B cell (primary cell): ENCODE measurements at places on chromosomes 7 and 10.

DNA sequence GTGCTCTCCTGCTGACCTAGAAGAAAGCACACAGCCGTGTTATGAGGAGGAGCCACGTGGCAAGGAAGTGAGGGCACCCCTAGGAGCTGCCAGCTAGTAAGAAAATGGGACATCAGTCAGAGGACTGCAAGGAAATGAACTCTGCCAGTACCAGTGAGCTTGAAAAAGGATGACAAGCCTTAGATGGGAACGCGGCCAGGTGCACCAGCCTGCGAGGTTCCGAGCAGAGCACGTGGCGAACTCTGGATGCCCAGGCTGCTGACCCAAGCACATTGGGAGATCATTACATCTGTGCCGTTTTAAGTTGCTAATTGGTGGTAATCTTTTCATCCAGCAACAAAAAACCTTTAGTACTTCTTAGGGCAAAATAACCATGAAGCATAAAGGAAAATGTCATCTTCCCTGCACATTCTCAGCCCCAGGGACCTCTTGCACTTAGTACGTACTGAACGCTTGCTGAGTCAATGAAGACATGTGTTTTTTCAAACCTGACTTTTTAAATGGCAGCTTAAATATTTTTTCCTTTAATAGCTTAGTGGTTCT is 69.4 kb downstream of the AMZ1 start:
- peaks cover 29% of the 10 kb centered on the region for H3K36me3 ChIP-seq
- H3K27ac ChIP-seq: no peak overlapping the region
- no peak for DNase-seq
- H3K27me3 ChIP-seq: no peaks in the 10 kb centered on the region
- no peak overlapping the region for H3K4me3 ChIP-seq

- no peaks in the 10 kb centered on the region for H3K36me3 ChIP-seq
- no peak overlapping the region for H3K27ac ChIP-seq
- DNase-seq: no peak
- H3K27me3 ChIP-seq: no peaks in the 10 kb centered on the region
- H3K4me1 ChIP-seq: peaks cover 25% of the 10 kb centered on the region
Observed at GRCh38 chr10:60384708-60385398, 4.8 kb downstream of the ANK3 start.

DNA sequence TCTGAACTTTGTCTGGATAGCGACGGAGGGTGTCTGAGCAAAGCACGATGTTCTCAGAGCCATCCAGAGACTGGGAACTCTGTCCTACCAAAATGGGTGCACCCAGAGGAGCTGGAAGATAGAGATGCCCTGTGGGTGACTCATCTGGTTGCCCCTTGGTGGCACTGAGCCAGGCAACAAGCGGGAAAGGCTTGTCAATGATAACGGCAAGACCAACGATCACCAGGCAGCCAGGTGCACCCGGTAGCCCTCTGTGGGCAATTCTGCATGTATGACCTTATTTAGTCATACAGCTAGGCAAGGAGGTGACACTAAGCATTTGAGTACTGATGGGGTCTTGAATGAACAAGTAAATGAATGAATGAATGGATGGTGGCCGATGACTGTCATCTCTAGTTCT is 2.8 kb upstream of the ELN start:
- no peak overlapping the region for H3K4me3 ChIP-seq
- no peak for DNase-seq
- H3K27me3 ChIP-seq: peaks cover 10% of the 10 kb centered on the region
- H3K27ac ChIP-seq: no peak overlapping the region

DNA sequence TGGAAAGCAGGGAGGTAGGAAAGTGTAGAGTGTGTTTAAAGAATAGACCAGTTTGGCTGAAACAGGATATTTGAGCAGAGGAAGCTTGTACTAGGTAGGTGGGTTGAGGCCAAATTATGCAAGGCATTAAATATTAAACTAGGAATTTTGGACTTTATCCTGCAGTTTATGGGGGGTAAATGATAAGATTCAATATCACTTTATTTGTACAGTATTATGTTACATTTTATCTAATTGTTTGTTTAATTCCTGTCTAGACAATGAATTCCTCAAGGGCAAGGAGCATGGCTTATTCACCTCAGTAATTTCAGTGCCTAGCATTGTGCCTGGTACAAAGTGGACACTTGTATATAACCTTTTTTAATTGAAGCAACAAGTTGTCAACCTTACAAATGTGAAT is 125.9 kb downstream of the CFTR start:
- H3K4me1 ChIP-seq: no peaks in the 10 kb centered on the region
- H3K27ac ChIP-seq: no peak overlapping the region
- H3K4me3 ChIP-seq: no peak overlapping the region
- no peaks in the 10 kb centered on the region for H3K27me3 ChIP-seq

- peaks cover 14% of the 10 kb centered on the region for H3K27me3 ChIP-seq
- no peaks in the 10 kb centered on the region for H3K4me1 ChIP-seq
- no peaks in the 10 kb centered on the region for H3K36me3 ChIP-seq
- no peak overlapping the region for H3K27ac ChIP-seq
- no peak for DNase-seq
Observed at GRCh38 chr10:49688261-49688846, 8.9 kb downstream of the C10orf53 start.
